Jurkat, Clone E6-1 (cell line): ENCODE measurements at places on chromosomes 13 and 19.
A peak's percentile ranks its signal among the peaks of the same experiment; 100 is the strongest.

- DNase-seq, result no peak
Observed at GRCh38 chr13:40063703-40064102, 408.2 kb downstream of the COG6 start.

- no peak for DNase-seq
Observed at GRCh38 chr13:76148374-76148773, 512.2 kb downstream of the LMO7 start.

GRCh38 chr19:50679177-50680125 lies 30.2 kb downstream of the C19orf81 start:
- DNase-seq, result peak; percentile 82

DNA sequence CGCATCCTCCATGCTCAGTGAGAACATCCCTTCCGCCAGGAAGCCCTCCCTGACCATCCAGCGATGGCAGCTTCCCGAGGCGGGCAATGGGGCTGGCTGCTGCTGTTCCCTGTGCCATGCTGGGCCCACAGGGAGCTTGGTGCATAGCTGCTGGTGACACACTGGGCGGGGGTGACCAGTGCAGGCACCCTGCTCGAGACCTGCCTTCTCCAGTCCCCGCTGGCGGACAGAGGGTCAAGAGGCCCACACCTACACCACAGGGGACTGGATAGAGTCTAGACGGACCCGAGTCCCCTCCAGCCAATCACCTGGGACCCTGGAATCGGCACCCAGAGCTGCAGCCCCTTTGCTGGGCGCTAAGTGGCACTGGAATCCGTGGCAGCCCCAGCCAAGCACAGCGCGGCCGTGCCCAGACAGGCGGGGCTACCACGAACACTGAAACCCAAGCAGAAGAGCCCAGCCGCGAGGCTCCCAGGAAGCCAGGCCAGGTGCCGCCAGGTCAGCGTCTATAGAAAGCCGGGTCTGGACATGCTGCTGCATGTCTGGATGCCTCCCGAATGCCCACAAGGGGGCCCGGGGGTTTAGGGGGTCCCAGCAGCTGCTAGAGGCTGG lies 9.0 kb upstream of the TBXA2R start:
- no peak for DNase-seq

- DNase-seq, result no peak
Observed at GRCh38 chr19:6856749-6857372, 30.5 kb upstream of the ADGRE1 start.

- DNase-seq, result no peak
Observed at GRCh38 chr13:74325106-74325505, 190.9 kb upstream of the KLF12 start.

GRCh38 chr13:51697181-51697580 lies 106.8 kb downstream of the DHRS12 start:
- no peak for DNase-seq

GRCh38 chr19:6092329-6093286 lies 17.7 kb downstream of the RFX2 start:
- no peak for DNase-seq

DNA sequence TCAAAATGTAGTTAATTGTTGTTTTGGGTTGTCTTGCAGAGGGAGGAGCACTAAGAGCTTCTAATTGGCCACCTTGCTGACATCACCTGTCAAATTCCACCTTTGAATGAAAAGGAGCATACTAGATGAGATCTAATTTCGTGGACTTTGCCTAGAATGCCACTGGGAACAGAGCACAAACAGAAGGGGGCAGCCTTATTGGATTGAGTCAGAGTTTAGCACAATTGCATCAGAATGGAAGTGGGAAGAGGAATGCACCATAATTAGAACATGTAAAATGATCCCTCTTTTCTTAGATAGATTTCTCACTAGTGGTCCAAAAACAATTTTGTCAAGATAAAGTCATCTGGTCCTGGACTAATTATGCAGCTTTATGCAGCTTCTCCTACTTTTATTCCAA lies 1552.2 kb downstream of the PCDH9 start:
- no peak for DNase-seq

DNA sequence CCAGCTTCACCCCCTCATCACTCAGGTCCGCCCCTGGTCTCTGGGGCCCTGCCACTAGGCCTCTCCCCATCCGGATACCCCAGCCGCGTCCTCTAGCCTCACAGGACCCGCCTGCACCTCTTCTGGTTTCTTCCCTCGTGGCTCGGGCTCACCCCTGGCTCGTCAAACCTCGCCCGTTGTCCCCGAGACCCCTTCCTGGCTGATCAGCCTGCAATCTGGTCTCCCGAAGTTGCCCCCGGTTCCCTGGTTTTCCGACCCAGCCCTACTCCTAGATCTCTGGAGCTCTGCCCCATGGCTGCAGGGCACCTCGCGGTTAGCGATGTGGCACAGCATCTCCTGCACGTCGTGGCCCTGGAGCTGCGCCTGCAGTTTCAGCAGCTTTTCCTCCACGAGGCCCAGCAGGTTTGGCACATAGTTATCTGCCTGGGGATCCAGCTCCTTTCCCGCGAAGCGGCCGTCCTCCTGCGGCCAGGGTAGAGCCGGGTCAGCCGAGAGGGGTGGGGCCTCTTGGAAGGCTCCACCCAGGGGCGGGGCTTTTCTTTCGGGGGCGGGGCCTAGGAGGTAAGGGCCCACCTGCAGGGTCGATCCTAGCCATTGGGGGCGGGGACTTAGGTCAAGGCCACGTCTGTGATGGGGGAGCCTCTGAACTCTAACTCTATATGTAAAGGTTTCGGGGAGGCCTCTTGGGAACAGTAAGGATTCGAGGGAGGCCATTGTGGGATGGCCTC lies 2.4 kb upstream of the RGL3 start:
- peak; percentile 33 for DNase-seq

- DNase-seq, result no peak
Observed at GRCh38 chr19:20607943-20608342, 42.4 kb upstream of the ZNF737 start.

GRCh38 chr13:40231751-40232150 lies 434.7 kb downstream of the FOXO1 start:
- peak; percentile 14 for DNase-seq

GRCh38 chr13:106367361-106367971 lies 168.0 kb downstream of the EFNB2 start:
- DNase-seq, result no peak

DNA sequence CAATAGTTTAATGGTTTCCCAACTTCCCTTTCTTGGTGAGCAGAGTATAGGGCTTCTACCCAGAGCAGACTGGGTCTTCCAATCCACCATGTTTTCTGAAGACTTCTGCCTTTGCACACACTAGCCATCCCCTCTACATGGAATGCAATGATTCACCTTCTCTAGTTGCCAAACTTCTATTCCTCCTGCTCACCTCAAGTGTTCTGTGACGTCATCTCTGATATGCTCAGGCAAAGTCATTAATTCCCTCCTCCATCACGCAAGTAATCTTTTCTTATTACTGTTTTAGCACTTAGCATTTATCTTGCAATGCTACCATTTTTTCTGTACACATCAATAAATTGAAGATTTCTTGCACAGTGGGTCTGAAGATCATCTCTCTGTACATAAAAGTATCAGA lies 174.2 kb downstream of the RBM26 start:
- DNase-seq, result no peak

DNA sequence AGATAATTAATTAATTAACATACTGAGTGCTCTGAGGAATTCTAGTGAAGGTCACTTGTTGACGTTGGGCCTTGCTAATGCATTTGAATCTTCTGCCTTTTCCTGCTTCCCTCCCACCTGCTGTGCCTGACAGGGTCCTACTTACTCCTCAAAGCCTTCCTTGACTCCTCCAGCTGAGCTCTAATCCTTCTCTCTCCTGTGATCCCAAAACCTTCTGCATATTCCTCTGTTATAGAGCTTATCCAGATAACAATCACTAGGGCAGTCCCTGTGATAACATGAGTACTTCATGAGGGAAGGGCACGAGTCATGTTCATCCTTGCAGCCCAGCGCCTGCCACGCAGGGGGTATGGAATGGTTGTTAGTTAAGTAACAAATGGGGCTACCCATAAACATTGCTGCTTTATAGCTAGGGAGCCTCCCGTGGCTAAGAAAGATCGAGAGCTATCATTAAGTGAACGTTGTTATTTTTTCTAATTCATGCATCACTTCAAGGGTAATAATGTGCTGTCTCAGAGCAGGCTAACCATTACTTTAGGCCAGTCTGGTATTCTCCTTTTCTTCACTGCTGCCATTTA lies 19.1 kb upstream of the SPATA13 start:
- no peak for DNase-seq
